Colonic mucosa (tissue), 4 donors: ENCODE measurements at places on chromosomes 11 and 22.

DNA sequence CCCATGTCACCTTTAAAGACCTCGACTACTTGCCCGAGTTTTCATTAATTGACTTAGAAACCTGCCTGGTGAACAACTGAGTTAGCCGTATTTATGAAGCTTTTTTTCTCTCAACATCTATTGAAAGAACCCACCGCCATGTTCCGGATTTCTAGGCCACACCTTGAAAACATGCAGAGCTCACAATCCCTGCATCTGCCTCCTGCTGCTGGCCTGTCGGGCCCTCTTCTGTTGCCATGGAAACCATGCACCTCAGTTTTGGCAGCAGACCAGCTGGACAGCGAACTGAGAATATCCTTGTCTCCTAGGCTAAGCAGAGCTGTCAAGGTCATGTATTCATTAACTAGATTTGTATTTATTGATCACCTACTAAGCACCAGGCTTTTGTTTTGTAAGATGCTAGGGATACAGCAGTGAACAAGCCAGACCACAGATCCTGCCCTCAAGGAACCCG is 4.3 kb upstream of the PATZ1 start:
- DNase-seq: peak; percentile 33

DNA sequence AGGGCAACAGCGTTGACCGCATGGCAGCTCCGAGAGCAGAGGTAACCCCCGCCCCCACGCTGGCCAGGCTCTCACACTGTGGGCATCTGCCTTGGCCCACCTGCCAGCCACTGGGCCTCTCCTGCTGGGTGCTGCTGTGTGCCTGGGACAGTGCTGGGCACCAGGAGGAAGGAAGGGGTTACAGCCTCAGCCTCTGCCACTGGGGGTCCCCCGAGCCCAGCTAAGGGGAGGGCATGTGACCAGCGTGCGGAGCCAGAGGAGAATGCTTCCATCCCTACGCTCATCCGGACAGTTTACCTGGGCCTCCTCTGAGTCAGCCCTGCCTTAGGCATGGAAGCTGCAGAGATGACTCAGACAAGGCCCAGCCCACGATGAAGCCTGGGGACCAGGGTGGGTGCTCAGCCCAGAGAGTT is 10.9 kb downstream of the NCF4 start:
- no peak for DNase-seq

DNA sequence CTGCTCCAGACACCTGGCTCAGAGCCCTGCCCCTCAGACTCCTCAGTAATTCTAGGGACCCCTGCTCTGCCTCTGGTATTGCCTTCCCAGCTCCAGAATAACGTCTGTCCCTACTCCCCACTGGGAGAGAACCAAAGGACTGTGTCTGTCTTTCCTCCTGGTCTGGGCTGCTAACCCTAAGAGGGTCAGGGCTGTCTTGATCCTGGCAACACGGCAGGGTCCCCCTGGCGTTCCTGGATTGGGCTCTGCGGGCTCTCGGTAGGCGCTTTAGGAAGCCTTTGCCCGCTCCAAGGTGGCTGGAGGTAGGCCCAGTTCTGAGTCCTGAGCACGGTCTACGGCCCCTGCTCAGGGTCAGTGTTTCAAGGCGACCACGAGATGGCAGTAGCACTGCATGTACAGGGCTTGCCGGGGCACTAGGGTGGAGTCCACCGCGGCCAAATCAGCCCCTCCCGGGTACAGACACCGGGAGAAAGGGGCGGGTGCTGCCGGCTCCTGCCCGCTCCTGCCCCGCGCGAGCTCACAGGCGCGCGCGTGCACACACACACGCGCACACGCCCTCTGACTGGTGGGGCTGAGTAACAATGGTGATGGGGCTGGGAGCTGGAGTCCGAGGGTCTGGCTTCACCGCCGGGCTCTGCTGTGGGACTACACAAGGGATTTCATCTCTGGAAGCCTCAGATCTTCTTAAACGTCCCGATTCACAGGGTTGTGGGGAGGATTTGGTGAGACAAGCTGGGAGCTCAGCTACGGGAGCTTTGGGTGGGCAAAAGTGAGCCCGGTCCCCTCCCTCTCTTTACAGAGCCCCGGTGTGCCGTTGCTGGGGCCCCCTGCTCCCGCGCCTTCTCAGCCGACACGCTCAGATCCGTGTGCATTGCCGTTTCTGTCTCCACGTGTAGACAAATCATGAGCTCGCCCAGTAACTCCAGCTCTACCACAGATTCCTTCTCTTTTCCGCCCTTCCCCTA is 30.1 kb upstream of the HMOX1 start:
- DNase-seq: peak; percentile 93

DNA sequence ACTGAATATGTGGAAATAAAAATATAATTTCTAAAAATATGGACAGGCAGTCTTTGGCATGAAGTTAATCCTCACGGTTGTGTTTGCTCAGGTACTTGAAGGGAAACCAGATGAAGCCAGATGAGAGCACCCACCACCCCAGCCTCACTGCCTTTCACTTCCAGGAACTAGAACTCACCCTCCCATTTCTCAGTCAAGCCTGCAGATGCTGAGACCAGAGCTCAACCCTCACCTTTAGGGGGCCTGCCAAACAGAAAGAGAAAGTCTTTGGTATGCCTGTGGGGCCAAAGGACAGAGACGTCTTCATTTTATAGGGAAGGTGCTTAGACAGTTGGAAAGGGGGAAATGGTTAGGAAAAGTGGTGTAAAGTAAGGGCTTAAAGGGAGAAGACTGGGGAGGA is 252.8 kb upstream of the PLET1 start:
- no peak for DNase-seq
